ENCODE measurements at places on chromosomes 7 and 10.

DNA sequence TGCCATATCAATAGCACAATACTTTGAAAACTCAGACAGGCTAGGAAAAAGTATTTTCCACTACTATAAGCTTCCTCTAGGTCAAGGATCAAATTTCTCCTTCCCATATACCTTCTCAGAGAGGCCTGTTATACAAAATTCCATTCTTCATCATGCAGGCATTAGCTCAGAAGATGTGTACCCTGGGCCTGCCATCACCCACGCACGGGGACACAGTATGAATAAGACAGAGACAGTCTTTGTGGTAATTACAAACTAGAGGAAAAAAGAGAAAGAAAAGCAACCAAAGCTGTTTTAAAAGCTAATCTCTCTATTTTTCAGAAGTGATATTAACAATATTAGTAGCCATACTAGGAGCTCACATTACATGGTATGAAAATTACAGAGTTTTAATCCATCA is 236.8 kb upstream of the AOAH start:
- DNase-seq = no peak

GRCh38 chr10:5988336-5988920 is 11.1 kb upstream of the IL15RA start:
- DNase-seq = no peak

GRCh38 chr7:146606628-146607027 is 490.0 kb downstream of the CNTNAP2 start:
- no peak for DNase-seq

- no peak for DNase-seq
These were observed 16.3 kb upstream of the HNRNPH3 start for GRCh38 chr10:68315582-68315981.

- no peak for DNase-seq
These were observed 65.0 kb upstream of the EN2 start for GRCh38 chr7:155392726-155393570.

- no peak for DNase-seq
These were observed 61.0 kb upstream of the PAPSS2 start for GRCh38 chr10:87598700-87599099.

DNA sequence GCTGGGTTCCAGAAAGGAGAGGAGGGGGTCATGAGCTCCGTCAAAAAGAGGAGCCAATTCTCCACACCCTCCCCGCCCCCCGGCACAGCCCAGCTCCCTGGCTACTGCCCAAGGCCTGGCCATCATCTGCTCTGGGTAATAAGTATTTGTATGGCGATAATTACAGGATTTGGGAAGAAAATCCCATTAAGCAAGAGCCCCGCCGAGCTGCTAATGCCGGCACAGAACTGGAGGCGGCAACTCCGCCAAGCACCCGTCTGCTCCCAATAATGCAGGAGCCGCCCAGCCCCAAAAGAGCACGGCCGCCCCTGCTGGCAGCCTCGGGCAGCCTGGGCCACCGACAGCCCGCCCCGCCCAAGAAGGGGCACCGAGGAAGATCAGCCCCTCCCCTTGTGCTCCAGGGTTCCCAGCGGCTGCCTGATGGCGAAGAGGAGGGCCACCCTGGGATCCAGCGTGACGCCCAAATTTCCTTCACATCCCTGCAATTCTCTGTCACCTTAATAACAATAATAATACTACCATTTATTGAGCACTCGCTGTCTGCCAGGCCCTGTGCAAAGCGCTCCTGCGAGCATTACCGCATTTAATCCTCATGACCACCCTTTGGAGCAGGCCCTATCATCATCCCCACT is 5.9 kb downstream of the SLIT1 start:
- DNase-seq = no peak

GRCh38 chr7:94133460-94133859 is 129.3 kb upstream of the BET1 start:
- DNase-seq = no peak
